Skin of body (tissue), 3 donors: ENCODE measurements at places on chromosomes 7 and 10. TPM values are rescaled to one million over a fixed set of nuclear protein-coding genes. Genes with fewer than 3 reads are reported as not detected.

Gene DYDC1
- 0.30 TPM for total RNA-seq

Gene MYOF
- 90.4 TPM for total RNA-seq

Gene COL26A1
- total RNA-seq, result 3.5 TPM

Gene CLRN3
- total RNA-seq, result 0.39 TPM

Gene PDZD7
- 1.2 TPM for total RNA-seq

Gene IQCE
- 8.0 TPM for total RNA-seq

Gene SVIL
- 121 TPM for total RNA-seq

Gene CAV2
- 78.6 TPM for total RNA-seq

Gene GPR37
- 4.3 TPM for total RNA-seq

Gene AKR1D1
- not detected for total RNA-seq

Gene OR9A2
- total RNA-seq, result 0.20 TPM

Gene ADRB1
- total RNA-seq, result 0.79 TPM

Gene KCNH2
- 0.99 TPM for total RNA-seq

Gene KLLN
- total RNA-seq, result 0.59 TPM

Gene OPN1SW
- not detected for total RNA-seq

Gene TFEC
- total RNA-seq, result 2.2 TPM

Gene FKBP14
- 30.4 TPM for total RNA-seq

Gene STAG3
- total RNA-seq, result 0.89 TPM

Gene CCDC136
- 6.1 TPM for total RNA-seq

Gene PMPCB
- 47.8 TPM for total RNA-seq

Gene ASIC3
- total RNA-seq, result 0.39 TPM

Gene SLC16A12
- 1.7 TPM for total RNA-seq

Gene TSPAN12
- total RNA-seq, result 8.4 TPM

Gene SAMD8
- total RNA-seq, result 28.4 TPM

Gene C10orf53
- total RNA-seq, result not detected

Gene ADAM22
- 18.6 TPM for total RNA-seq

Gene NPC1L1
- 0.30 TPM for total RNA-seq

Gene FAM237B
- total RNA-seq, result not detected

Gene KLF14
- total RNA-seq, result 0.89 TPM

Gene NEUROG3
- total RNA-seq, result not detected

Gene CD36
- 589 TPM for total RNA-seq

Gene ADGRA1
- 0.10 TPM for total RNA-seq

Gene FOXL3
- total RNA-seq, result not detected

Gene TMEM273
- total RNA-seq, result 12.0 TPM
